Urothelium cell line (cell line): ENCODE measurements at places on chromosomes 4 and X.

DNA sequence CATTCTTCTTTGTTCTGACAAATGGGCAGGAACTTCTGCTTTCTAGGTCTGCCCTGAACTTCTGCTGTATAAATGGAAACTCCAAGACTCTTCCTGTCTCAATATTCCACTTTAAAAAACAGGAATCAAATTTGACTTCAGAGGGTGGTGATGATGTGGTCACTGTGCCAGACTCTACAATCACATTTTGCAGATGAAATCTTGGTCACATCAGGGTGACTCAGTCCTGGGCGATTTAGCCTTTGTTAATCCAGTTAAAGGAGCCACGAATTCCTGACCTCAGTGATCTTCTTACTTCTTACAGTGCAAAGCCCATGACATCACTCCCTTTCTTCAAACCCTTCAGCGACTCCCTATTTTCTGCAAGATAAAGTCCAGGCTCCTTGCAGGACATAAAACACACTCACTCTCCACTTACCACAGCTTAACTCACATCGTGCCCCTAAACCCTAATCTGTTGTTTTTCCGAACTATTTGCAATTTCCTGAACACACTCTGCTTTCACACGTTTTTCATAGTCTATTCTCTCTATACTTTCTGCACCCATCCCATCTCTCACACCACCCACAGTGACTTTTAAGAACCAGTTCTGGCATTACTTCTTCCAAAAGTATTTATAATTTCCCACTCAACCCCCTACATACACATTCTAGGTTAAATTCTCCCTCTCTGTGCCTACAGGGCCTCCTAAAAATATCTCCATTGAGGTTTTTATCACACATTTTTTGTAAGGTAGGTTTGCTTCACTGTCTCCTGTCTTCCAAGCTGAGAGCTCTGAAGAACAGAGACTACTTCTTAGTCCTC lies 11.1 kb downstream of the GASK1B start:
- DNase-seq = peak; percentile 63

- peak; percentile 13 for DNase-seq
These were observed 586.8 kb upstream of the PITX2 start for GRCh38 chr4:111209706-111210105.

DNA sequence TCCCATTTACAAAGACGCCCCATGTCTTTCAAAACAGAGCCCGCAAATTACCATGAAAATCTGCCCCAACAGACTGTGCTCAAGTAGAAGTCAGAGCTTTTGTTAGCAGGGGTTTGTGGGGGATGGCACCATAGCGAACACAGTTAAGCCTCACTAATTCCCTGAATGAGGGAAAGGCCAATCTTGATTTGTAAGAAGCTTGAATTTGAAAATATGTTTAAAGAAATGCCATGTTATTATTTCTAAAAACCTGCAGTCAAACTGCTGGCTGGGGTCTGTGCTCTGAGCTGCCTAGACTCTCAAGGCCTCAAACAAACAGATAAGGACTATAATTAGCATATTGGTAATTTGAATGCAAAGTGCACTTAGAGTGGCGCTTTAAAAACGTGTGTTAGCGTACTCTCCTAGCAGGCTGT lies 9.4 kb upstream of the PAK3 start:
- DNase-seq = no peak

DNA sequence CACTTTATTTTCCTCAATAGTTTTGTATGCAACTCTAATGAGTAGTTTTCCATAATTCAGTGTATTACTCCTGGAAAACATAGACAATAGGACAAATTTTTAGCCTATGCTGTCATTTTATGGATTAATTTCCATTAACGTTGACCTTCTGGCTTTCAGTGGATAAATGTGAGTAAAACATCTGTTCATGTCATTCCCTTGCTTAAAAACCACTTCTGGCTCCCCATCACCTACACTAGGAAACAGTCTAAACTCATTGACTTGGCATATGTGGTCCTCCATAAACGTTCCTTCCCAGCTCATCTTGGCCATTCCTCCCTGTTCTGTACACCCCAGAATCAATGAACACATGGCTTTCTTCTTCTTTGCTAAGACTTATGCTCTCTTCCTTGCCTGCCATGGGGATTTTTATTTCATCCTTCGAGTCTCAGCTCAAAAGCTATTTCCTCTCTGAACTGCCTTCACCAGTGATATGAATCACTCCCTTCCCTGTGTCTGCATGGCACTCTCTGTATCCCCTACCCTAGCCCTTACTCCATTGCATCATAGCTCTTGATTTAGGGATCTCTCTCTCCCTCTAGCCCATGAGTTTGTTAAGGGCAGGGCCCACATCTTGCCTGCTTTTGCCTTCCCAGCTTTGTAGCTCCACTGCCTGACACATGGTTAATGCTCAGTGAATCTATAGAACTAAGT lies 34.8 kb downstream of the DOCK11 start:
- DNase-seq = no peak

DNA sequence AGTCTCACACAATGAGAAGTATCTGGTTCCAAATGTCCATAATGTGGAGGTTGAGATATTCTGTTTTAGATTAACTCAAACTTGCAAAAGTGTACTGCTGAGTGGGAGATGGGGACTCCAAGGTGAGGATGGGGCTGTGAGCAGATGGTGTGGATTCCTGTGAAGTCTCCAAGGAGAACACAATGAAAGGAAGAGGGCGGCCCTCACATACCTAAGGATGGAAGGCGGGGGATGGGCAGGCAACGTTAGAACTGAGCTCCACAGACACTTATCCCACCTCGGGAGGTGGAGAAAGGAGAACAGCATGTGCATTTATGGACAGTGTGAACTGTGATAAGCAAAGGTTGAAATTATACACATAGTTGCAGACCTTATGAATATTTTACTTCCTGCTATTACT lies 9.9 kb upstream of the SPATA4 start:
- no peak for DNase-seq

DNA sequence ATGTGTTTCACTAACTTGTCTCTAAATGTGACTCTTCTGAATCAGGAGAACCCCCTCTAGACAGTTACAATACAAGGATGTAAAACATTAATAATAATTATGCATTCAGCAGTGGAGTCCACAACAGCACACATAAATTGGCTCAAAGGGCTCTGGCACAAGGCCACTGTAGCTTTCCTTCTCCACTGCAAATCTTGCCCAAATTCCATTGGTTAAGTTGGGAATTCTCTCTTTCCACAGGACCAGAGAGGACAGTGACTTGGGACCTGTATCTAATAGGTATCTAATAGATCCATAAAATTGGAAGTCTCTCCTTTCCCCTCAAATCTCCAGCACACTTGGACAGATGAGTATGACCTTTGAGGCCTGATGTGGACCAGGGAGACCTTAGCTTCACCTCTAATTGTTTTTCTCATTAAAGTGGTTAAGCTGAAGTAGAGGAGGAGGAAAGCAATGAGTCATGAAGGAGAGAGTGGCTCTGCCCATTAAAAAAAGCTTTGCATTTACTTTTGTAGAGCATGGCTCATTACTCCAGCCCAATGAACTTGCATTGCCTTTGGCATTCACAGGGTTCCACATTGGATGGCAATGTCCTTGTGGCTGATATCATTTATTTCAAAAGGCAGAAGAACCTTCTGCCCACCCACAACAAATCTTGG lies 72.3 kb upstream of the SH3RF1 start:
- no peak for DNase-seq

DNA sequence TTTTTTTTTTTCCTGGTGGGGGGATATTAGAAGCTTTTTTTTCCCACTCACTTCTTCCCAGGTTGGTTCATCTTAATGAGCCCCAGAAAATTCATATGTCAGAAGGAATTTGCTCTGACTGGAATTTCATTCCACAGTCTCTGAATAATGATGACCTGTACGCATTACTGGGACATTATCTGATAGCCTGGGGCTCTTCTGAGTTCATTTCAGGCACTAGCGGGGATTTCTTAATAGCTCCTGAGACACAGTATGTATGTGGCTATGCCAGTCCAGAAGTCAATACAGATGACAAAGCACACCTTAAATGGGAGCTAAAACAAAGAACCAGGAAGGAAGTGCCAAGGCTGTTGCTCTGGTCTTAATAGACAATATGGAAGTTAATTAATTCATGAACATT lies 295.2 kb upstream of the IGFBP7 start:
- no peak for DNase-seq

DNA sequence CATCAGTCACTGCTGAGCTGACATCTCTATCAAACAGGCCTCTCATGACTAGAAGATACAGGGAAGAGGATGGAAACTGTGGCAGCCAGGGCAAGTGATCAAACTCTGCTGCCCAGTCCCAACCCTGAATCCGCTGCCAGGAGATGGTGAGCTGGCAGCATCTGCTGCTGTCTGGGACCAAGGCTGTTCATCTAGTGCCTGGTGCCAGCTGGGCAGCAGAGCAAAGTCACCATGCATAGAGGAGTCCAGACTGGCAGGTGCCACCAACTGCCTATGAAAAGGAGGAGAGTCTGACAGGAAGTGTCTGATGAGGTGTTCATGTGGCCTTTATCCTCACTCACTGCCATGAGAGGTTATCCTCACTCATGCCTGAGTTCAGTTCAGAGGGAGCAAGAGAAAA lies 518.9 kb downstream of the MID1IP1 start:
- no peak for DNase-seq

GRCh38 chr4:144614850-144615585 lies 30.9 kb upstream of the HHIP start:
- no peak for DNase-seq

DNA sequence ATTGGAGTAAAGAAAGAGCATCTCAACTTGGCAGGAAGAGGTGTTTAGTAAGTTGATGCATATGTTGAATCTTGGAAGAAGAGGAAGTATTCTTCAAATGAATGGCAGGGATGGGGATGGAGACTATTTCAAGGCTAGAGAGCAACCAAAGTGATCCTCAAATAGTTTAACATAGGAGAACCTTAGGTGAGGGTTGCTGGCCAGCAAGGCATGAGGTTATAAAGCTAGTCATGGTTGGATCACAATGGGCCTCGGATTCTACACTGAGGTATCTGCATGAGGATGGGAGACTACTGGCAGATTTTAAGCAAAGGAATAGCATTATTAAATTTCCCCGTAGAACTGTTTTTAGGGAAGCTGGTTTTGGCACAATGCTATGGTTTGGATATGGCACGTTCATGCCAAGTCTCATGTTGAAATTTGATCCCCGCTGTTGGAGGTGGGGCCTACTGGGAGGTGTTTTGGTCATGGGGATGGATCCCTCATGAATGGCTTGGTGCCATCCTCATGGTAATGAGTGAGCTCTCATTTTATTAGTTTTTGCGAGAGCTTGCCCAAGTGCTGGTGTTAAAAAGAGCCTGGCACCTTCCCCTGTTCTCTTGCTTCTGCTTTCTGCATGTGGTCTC lies 41.9 kb upstream of the ETNPPL start:
- no peak for DNase-seq

GRCh38 chr4:142326181-142326580 lies 519.9 kb downstream of the INPP4B start:
- no peak for DNase-seq

GRCh38 chrX:68579810-68580209 lies 67.7 kb upstream of the STARD8 start:
- no peak for DNase-seq

DNA sequence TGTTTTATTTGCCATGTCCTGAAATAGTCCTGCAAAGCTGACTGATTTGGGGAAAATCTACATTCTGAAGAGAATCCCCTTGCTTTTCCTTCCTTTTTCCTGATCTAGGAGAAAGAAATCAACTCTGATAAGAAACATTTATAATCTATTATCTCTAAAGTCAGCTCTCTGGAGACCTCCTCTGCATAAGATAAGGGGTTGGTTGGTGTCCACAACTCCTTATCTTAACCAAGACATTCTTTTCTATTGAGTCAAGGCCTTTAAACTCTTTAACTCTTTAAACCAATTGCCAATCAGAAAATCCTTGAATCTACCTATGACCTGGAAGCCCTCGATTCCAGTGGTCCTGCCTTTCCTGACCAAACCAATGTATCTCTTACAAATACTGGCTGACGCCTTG lies 373.6 kb upstream of the RASGEF1B start:
- no peak for DNase-seq

DNA sequence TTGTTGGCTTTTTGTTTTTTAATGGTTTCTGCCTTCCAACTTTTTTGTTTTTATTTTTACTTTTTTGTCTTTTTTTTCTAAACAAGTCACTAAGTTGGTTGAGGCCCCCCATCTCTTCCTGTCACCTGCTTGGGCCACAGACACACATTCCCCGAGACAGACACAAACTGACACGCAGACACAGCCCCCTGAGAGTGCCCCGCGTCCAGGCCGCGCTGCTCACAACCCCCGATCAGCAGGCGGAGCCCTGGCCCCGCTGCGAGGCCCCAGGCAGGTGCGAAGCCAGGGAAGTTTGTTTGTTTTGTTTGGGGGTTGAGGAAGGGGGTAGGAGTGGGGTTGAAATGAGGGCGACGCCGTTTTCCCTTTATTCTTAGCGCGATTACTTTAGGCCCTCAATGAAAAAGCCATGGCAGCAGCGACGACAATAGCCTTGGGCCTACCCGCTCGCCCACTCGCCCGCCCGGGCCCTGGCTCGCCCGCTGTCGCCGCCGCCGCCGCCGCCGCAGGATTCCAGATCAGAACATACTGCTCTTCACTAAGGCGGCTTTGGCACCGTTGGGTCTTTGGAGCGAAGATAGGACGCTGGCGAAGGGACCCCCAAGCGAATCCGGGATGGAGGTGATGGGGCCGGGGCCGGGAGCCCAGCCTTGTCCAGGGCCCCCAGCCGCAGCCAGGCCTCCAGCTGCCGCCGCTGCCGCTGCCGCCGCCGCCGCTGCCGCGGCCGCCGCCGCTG lies 3.1 kb downstream of the PHOX2B start:
- DNase-seq = no peak

- no peak for DNase-seq
These were observed 39.6 kb downstream of the BEND4 start for GRCh38 chr4:42112846-42113245.
